ENCODE measurements at places on chromosomes 2 and 18.

DNA sequence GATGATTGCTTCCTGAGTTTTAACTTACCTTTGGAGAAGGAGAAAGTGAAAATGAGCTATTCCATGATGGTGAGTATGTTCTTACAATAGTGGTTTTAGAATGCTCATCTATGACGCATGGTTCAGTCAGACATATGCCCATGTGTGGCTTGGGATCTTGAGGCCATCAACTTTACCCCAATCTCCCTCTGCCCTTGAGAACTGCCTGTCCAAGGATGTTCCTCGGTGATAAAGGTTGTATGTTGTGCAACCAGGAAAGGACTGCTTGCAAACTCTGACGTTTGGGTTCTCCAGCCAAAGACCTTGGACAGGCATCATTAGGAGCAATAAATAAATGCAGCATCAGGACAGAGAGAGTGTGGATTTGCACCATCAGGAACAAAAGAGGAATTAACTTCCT, 165.0 kb downstream of the ZEB2 start:
- DNase-seq, result no peak

- no peak for DNase-seq
These were observed 21.1 kb upstream of the ARL4C start for GRCh38 chr2:234517971-234518370.

GRCh38 chr2:225534697-225535096, 135.2 kb downstream of the NYAP2 start:
- DNase-seq, result no peak

DNA sequence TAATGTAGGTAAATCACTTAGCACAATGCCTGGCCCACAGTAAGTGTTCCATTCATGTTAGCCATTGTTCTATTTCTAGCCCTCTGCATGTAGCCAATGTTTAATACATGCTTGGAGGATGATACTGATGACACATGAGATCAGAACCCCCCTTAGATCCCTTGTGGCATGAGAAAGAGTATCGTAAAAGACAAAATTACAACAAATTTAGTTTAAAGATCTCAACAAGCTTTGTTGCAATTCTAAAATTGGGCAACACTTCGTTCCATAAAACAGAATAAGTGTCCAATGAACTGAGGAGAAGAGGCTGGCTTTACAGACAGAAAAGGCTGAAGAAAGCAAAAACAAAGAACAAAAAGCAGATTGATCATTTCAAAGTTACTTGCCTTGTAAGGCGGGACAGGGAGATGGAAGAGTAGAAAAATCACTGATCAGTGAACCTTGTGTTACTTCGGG, 148.7 kb upstream of the SLC1A4 start:
- no peak for DNase-seq

DNA sequence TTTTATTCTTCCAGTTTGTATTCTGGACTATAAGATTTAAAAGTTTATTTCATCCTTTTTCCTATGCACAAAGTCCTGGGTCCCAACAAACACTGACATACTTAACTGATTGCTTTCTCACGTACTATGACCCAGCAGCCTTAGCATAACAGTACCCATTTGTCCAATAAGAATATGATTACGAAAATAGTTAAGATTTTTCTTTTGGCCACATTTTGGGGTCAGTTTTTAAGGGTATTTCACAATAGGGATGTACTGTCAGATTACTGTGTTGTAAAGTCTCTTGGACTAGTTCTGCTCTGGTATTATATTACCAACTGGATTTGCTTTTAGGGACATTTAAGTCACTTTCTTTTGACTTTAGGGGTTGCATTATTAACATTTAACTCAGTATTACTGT, 46.1 kb downstream of the TTC39C start:
- no peak for DNase-seq

- DNase-seq, result no peak
These were observed 112.8 kb upstream of the FN1 start for GRCh38 chr2:215548714-215549113.

GRCh38 chr2:62281663-62282062, 85.7 kb downstream of the B3GNT2 start:
- no peak for DNase-seq

DNA sequence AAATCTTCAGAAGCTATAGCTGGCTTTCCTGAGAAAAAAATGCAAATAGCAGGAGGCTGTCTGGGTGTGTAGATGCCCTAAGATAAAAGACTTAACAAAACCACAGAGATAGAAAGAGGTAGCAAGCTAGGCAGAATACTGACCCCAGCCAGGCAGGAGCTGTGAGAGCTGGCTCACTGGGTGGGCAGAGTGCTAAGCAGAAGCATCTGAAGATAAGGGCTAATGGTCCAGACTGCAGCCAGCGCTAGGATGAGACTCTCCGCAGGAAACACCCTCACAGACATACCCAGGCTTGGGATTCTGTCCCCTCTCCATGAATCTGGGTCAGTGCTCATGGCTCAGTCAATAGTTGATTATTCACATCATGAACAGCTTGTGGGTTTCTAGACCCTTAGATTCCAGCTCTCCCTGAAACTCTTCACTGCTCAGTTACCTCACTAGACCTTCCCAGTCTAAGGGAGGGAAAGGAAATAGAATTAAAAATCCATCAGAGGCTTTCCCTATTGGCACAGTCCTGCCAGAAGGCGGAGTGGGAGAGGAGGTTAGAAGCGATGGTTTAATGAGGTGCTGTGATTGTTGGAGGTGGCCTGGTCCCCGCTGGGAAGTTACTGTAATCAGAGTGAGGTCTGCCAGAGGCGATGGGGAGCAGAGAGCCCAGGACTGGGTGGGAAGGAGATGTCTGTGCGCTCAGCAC, 21.4 kb upstream of the CCBE1 start:
- no peak for DNase-seq

DNA sequence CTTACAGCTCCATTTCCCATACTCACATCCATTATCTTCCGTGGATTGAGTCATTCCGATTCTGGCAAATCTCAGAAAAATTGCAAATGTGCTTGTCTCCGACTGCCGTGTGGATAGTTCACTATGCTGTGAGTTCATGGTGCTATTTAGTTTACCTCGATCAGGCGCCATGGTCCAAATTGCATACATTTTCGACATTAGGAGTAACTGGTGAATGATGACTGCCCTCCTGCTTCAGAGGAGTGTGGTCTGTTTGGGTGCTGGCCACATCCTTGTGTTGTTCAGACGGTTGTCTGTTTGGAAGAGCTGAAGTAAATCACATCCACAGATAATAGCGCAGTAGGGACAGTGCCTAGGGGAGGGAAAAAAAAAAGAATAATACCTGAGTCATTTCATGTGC, 439.5 kb downstream of the ZNF516 start:
- no peak for DNase-seq

DNA sequence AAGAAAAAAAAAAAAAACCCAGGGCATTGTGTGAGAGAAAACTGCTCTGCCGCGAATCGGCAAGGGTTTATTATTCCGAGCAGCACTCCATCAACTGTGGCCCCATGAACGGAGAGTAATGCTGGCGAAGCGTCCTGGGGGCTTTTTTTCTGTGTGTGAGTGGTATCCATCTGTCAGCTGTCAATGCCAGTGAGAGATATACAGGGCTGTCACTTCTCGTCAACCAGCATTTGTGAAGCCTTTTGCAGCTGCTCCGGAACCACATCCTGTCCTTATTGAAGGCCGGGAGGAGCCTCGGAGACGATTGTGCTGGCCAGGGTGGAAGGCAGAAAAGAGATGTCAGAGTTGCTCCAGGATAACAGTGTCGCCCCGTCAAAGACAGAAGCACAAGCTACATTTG, 356.9 kb upstream of the SMIM21 start:
- DNase-seq, result no peak

DNA sequence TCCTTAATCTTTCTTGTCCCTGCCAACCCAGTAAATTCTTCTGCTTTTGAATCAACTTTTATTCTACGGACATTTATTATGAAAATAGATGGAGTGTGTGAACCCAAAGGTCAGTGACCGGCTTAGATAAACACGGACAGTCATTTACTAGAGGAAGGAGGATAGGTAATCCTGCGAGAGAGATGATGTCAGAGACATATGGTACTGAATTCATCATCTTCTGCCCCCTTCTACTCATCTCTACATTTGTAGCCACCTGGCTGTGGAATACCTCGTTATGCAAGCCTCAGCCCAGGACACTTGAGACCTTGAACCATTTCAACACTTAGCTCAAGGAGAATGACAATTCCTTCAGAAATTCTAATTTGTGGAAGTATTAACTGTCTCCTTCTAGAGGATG, 443.6 kb downstream of the TDRD15 start:
- DNase-seq, result no peak

DNA sequence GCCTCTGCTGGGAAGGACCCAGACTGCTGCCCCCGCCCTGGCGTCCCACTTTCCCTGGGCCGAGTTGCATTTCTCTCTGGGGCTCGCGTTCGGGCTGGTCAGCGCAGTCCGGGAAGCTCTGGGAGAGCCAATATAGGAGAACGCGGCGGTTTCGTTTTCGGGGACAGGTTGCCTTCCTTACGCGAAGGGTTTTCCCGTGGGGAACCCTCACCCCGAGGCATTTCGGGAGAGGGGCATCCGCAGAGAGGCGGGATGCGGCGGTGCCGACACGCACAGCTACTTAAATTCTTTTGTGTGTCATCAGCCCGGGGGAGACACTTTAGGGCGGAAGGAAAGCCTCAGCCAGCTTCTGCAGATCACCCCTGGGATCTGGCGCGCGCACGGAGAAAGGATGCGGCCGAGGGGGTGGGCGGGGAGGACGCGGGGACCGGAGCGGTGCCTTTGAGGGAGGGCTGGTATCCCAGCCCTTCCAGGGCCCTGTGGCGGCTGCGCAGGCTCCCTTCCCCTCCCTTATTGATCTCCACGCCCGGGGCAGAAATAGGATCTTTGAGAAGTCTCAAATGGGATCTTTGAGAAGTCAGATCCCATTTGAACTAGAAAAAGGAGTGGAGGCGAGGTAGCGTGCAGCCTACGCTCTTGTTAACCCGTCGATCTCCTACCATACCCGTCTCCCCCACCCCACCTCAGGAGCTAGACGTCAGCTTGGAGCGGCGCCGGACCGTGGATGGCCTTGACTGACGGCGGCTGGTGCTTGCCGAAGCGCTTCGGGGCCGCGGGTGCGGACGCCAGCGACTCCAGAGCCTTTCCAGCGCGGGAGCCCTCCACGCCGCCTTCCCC, 1.2 kb downstream of the GATA6 start:
- no peak for DNase-seq

- DNase-seq, result no peak
These were observed 34.5 kb downstream of the GALNT1 start for GRCh38 chr18:35616074-35616473.

GRCh38 chr2:165193178-165193777, 10.6 kb downstream of the SCN3A start:
- no peak for DNase-seq

DNA sequence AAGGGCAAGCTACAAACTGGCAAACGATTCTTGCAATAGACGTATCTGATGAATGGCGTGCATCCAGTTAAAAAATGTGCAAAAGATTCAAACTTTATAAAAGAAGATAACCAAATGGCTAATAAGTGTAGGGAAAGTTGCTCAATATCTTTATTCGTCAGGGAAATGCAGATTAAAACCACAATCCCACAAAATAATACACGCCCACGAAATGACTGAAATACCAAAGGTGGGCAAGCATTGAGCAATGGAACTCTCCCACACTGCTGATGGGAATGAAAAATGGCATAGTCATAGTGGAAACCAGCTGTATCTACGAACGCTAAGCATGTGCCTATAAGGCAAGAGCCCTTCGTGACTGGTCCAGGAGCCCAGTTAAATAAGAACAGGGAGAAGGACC, 168.6 kb upstream of the SIX2 start:
- DNase-seq, result no peak

- no peak for DNase-seq
These were observed 13.3 kb upstream of the MEIS1 start for GRCh38 chr2:66421612-66422011.

DNA sequence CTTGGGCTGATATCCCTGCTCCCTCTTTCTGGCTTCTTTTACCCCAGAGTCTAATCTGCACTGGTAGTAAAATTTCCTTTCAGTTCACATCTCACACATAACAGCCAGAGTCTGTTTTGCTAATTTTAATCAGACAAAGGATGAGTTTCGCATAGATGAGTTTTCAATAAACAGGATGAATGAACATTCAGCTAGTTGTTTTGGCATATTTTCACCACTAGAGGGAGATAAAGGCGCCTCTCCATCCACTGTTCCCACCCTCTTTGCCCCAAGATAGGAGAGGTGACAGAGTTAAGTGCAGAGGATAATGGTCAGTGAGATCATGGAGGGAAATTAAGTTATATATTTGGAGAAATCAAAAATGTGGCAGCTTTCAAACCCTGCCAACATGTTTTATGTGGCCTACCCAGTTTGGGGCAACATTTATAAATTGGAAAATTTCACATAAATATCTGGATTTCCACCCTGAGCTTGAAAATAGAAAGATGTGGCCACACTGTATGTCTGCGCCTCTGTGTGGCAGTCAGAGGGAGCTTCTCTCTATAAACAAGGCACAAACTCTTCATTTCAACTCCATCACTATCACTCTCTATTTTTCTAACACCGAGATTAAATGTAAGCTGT, 48.5 kb upstream of the DTNA start:
- DNase-seq, result no peak

GRCh38 chr2:58594175-58594574, 353.1 kb upstream of the FANCL start:
- no peak for DNase-seq

- DNase-seq, result no peak
These were observed 10.3 kb downstream of the STAMBP start for GRCh38 chr2:73838889-73839534.

- no peak for DNase-seq
These were observed 62.8 kb upstream of the ITSN2 start for GRCh38 chr2:24423095-24423494.

DNA sequence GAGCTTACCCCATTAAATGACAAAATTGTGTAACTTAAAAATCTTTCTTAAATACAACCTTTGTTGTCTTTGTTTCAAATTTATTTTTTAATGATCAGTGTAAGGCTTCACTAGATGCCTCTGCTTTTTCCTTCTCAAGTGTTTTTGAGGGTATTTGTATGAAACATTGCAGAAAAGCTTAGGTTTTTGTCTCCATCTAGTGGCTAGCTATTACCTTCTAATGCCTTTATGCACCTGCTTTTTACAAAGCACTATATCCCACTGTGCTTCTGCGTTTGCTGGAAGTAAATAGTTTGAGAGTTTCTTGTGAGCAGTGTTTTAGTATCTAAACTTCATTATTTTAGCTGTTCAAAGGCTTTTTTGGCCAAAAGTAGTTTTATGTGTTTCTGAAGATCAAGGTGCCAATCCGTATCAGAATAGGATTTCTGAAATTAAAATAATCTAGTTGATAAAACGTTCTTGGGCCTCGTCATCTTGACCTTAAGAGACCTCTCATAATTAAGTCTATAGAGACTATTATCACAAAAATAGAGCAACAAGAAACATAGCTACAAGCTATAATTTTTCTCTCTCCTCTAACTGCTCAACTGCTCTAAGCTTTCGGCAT, 47.0 kb downstream of the IWS1 start:
- DNase-seq, result no peak

- DNase-seq, result no peak
These were observed 64.8 kb downstream of the MOGAT1 start for GRCh38 chr2:222736301-222736700.

- no peak for DNase-seq
These were observed 10.2 kb downstream of the C18orf32 start for GRCh38 chr18:49476664-49477411.

GRCh38 chr2:64448041-64448426, 5.9 kb upstream of the LGALSL start:
- DNase-seq, result no peak

- no peak for DNase-seq
These were observed 8.5 kb downstream of the DSC1 start for GRCh38 chr18:31154181-31154580.

- DNase-seq, result no peak
These were observed 684.6 kb upstream of the FANCL start for GRCh38 chr2:58925676-58926081.

GRCh38 chr2:217337771-217338170, 477.9 kb upstream of the TNP1 start:
- DNase-seq, result no peak

- DNase-seq, result no peak
These were observed 221.4 kb downstream of the ARL4C start for GRCh38 chr2:234275515-234275914.
